NCI-H524 (cell line): ENCODE measurements at places on chromosomes 1 and 21.

GRCh38 chr1:3777078-3777547, 4.6 kb downstream of the SMIM1 start:
- peak; percentile 18 for DNase-seq

- DNase-seq: no peak
Observed at GRCh38 chr21:33300701-33301631, 23.8 kb upstream of the IFNAR1 start.

- no peak for DNase-seq
Observed at GRCh38 chr1:162530307-162530987, 31.1 kb upstream of the UAP1 start.

- DNase-seq: no peak
Observed at GRCh38 chr1:48878191-48878940, 101.7 kb upstream of the BEND5 start.

GRCh38 chr1:224170748-224171478, 12.1 kb upstream of the DEGS1 start:
- no peak for DNase-seq
